Fibroblast of skin of left biceps (primary cell): ENCODE measurements at places on chromosomes 3 and 15.

DNA sequence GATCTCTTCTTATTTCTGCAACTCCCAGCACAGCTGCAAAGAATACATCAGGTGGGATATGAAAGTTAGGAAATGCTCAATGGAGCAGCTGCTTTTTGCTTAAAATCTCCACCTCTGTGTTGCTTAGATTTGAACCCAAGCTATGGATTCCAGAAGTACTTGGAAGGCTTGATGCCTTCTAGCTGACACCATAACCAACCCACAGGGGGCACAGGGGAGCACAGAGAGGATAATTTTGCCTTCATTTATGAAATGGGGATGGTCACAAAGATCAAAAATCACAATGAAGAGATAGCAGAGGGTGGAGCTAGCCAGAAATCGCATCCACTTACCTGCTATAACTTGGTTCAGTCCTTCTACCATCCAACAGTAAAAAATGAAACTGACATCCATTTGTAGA lies 75.7 kb downstream of the DUT start:
- no peak for DNase-seq

DNA sequence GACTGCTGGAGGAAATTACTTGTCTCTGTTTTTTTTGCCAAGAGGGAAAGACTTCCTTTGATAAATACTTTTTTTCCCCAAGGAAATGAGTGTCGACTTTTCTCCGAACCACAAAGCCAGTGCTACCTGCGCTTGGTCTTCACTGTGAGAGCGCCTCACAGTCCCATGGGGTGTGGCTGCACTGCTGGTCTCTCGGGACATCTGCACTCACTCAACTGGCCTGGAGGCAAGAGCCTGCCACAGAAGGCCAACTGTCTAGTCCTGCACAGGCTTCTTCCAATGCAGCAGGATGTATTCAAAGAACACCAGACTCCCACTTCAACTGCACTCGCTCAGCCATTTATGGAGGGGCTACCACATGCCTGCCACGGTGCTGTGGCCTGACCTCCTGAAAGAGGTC lies 40.6 kb upstream of the CGNL1 start:
- no peak for DNase-seq

DNA sequence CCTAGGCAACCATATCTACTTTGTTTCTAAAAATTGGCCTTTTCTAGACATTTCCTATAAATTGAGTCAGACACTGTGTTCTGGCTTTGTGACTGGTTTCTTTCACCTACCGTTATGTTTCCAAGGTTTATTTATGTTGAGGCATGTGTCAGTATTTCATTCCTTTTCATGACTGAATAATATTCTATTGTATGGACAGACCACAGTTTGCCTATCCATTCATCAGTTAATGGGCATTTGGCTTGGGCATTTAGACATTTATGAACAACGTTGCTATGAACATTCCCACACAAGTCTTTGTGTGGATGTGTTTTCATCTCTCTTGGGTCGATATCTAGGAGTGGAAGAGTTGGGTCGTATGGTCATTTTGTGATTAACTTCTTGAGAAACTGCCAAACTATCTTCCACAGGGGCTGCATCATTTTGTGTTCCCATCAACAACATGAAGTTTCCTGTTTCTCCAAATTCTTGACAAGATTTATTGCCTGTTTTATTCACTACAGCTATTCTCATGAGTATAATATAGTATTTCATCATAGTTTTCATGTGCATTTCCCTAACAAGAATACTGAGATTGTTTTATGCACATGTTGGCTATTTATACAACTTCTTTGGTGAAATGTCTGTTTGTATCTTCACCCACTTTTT lies 3.5 kb upstream of the EFCC1 start:
- DNase-seq = no peak

DNA sequence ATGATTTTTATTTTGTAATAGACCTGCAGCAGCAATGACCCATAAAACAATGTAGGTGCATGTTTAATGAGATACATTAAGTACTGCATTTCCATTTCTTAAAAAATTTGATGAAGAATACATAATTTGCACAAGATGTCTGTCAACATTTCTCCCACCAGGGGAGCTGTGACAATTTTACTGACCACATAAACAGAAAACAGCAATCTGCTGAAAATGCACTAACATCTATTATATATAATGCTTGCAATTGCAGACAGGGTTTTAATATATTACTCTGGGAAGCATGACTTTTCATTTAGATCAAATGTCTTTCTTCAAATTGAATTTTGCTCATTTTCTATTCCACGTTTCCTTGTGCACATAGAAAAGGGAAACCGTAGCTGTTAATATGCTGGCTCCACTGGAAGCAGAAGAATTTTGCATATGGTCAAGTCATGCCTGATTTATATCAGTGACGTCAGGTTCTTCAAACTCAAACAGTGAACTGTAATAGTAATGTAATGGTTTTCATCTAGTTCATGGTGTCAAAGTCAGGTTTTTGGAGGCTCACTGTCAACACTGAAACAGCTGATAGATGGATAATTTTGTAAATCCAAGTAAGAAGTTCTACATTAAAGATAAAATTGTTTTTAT lies 79.8 kb upstream of the IGF1R start:
- no peak for DNase-seq

DNA sequence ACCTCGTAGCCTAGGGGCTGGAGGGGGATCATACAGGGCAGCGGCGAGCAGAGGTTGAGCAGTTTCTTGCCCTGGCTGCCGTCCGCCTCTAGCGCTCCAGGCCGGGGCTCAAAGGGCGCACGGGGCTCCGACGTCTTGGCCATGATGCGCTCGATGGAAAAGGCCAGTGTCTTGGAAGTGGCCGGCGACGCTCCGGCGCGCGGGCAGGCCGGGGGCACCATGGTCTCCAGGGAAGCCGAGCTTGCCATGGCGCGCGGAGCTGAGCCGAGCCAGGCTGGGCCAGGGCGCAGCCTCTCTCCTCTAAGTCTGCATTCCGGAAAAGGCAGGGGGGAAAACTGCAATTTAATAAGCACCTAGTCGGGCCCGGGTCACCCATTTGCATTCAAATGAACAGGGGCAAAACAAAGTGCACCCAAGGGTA lies 719 bp downstream of the FEZF2 start:
- DNase-seq = no peak

- DNase-seq = peak; percentile 95
These were observed 35.8 kb upstream of the CCDC80 start for GRCh38 chr3:112676659-112677234.

GRCh38 chr3:48129921-48130320 lies 58.3 kb downstream of the CDC25A start:
- DNase-seq = no peak

DNA sequence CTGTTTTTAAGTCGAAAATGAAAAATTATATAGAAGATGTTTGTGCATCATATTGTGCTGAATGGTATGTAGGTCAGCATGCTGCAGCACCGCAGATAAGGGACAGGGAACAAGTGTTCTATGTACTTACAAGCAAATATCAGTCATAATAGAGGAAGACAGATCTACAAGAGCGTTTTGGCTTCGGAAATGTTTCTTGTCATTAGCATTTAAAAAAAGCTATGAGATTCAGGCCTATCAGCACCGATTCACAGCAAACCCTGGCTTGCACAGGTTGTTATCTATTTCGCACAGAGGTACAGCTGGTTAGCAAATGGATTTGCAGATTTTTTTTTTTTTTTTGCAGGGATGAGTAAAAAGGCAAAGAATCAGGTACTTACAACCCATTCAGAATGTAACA lies 204.2 kb upstream of the TBC1D5 start:
- DNase-seq = no peak

DNA sequence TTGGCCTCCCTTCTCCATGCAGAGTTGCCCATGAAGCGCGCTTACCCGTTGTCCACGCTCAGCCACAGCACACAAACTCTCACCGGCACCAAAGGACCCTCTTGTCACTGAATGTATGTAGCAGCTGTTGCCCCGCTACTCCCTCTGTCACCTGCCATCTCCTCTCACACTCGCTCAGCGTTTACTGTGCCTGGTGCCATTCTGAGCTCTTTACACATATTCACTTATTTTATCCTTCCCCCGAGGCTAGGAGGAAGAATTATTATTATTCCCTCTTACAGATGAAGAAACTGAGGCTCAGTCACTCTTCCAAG lies 41.7 kb upstream of the PRR23E start:
- no peak for DNase-seq

DNA sequence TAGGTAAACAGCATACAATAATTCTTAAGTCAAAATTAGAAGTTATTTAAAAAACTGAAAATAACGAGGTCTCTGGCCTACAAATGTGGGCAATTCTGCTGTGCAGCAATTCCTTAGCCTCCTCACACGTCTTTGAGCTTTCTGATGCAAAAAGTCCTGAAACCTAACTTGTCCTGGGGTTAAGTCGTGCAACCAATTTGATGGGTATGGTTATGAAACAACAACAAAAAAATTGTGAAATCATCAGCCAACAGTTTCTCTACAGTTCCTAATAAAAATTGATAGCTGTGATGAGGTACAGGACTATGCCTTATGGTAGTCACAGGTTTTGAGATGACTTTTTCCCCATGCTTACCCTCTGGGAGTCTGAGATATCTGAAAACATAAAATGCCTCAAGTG lies 6.5 kb upstream of the GLB1 start:
- DNase-seq = no peak

DNA sequence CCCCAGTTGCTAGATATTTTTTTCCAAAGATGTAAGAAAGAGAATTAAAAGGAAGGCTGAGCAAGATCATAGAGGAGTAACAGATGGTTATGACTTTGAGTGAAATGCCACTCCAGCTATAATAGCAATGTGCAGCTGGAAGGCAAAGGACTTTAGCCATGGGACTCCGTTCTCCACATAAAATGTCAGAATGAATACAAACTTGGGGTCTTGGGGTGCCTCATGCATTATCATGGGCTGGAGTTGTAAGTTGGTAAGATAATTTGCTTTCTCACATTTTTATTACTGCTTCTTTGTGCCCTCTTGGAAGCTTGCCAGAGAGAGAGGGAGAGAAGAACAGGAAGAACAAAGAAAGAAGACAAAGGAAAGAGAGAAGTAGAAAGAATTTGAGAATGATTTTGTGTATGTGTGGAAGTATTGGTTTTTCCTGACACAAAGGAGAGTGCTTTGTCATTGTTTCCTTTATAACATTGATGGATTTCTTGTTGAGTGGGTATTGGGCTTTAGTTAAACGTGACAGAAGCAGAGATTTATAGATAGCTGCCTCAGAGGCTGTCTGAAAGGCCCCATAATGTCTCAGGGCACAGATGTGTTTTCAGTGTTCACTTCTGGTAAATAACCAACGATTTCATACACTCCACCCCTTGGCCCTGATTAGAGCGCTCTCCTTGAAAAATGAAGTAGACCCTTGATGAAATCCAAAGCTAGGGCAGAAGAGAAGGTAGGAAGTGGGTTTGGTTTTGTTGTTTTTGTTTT lies 715.3 kb downstream of the NR2F2 start:
- DNase-seq = no peak

DNA sequence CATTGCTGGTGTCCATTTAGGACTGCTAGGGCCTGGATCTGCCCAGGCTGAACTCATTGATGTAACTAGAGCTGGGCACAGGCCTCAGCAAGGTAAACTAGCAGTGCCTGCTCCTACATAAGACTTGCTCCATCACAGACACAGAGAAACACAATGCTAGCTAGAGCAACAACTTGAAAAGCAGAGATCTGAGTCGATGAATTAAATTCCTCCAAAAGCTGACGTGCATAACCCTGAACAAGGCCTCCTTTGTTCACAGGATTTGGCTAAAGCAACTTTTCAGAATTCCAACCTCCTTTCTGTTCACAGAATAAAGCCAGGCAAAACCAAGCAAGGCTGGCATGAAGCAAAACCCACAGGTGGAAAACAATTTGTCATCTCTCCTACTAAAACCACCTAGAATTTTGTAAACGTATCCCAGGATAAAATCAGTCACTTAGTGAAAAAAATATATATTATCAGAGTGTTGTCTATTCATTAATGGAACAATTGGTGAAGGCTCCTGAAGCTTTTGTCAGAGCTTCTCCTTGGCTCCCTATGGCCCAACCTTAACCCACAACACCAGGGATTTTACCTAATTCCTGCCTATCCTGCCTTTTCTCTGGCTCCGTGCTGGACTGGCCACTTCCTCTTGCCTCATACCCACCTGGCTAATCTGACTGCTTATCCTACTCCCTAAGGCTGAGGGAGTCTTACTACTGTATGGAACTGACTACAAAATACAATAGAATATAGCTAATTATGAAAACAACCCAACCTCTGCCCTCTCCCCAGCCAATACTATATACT lies 39.9 kb downstream of the PLCH1 start:
- DNase-seq = no peak
